ENCODE measurements at places on chromosomes 16 and 17. TPM values are rescaled to one million over a fixed set of nuclear protein-coding genes. Genes with fewer than 3 reads are reported as not detected.

Gene HSD17B1
- not detected for polyA plus RNA-seq

Gene HBM
- polyA plus RNA-seq, result 2.5 TPM

Gene DRC3
- polyA plus RNA-seq, result not detected

Gene ADGRG1
- polyA plus RNA-seq, result 784 TPM

DNA sequence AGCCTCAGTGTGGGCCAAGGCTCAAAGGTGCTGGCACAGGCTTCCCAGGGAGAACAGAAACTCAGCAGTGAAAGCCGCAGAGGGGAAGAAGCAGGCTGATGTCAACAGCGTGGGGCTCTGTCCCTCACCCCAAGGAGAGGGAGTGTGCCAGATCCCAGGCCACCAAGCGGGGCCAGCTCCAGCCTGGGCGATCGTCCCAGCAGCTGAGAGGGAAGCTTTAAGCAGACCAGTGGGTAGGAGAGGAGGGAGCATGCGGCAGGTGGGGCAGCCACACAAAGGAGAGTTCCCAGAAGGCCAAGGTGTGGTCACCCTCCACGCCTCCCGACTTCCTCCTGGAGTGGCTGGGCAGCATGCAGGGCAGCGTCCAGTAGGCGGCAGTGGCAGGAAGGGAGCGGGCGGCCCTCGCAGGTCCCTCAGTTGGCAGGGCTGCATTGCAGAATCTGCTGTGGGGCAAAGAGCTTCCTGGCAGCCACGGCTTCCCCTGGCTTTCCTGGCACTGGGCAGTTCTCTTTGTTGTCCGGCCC is 6.0 kb downstream of the SYNGR2 start:
- H3K4me3 ChIP-seq, result no peak overlapping the region
- H3K27ac ChIP-seq, result no peak overlapping the region
- peaks cover 3% of the 10 kb centered on the region for H3K27me3 ChIP-seq
- H3K36me3 ChIP-seq, result no peaks in the 10 kb centered on the region

DNA sequence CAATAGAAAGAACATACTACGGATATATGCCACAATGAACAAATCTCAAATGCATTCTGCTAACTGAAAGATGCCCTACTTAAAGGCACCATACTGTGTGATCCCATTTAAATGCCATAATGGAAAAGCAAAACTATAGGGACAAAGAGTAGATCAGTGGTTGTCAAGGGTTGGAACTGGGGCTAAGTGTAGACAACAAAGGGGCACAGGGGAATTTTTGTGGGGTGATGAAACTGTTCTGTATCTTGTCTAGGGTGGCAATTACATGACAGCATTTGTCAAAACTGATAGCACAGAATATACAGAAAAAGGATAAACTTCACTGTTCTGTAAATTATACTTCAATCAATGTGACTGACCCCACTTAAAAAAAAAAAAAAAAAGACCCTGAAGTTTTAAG is 17.7 kb downstream of the GFOD2 start:
- H3K27ac ChIP-seq, result peak overlapping the region; percentile 1
- no peaks in the 10 kb centered on the region for H3K27me3 ChIP-seq
- H3K4me1 ChIP-seq, result peaks cover 25% of the 10 kb centered on the region

DNA sequence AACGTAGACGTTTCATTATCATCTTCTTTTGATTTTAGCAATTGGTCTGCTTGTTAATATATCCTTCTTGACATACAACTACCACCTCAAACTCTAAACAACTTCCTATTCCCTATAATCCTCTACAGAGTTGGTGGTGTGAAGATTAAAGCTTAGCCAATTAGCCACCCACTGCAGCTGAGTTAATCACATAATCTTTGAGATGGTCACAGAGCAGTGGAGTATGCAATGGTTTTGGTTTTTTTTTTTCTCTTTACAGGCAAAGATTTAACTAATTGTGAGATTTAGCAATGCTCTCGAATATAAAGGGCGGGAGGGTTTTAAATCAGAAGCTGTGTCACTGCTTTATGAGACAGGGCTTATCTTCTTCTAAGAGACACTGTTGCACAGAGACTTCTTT is 37.0 kb downstream of the STX8 start:
- H3K36me3 ChIP-seq, result peaks cover 21% of the 10 kb centered on the region
- H3K4me3 ChIP-seq, result no peak overlapping the region
- H3K27me3 ChIP-seq, result no peaks in the 10 kb centered on the region

GRCh38 chr16:26204138-26204537 is 512.4 kb downstream of the HS3ST4 start:
- H3K27ac ChIP-seq, result no peak overlapping the region
- H3K4me1 ChIP-seq, result no peaks in the 10 kb centered on the region
- DNase-seq, result no peak
- H3K36me3 ChIP-seq, result no peaks in the 10 kb centered on the region
- no peaks in the 10 kb centered on the region for H3K27me3 ChIP-seq

DNA sequence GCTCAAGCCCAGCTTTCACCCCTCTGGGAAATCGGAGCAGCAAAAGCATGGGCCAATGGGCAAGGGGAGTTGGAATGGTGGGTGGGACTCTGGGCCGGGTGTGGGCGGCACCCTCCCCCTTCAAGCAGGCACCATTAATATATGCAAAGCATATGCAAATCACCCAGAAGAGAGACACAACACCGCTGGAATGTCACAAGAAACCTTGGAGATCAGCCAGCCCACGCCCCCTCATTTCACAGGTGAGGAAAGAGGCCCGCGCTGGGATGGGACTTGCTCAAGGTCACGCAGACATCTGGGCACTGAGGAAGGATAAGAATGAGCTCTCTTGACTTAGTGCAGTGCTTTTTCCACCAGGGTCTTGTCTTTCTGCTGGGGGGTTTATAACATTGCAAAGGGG is 4.8 kb downstream of the SRCIN1 start:
- peaks cover 10% of the 10 kb centered on the region for H3K27me3 ChIP-seq
- DNase-seq, result no peak
- H3K4me3 ChIP-seq, result no peak overlapping the region
- no peak overlapping the region for H3K27ac ChIP-seq
- H3K4me1 ChIP-seq, result peaks cover 4% of the 10 kb centered on the region
- H3K36me3 ChIP-seq, result no peaks in the 10 kb centered on the region

- DNase-seq, result no peak
- H3K4me3 ChIP-seq, result peak overlapping the region; percentile 99
- peaks cover 60% of the 10 kb centered on the region for H3K4me1 ChIP-seq
- H3K27me3 ChIP-seq, result peaks cover 11% of the 10 kb centered on the region
- H3K27ac ChIP-seq, result peak overlapping the region; percentile 99
Observed at GRCh38 chr16:21953541-21953902, 361 bp downstream of the UQCRC2 start.

DNA sequence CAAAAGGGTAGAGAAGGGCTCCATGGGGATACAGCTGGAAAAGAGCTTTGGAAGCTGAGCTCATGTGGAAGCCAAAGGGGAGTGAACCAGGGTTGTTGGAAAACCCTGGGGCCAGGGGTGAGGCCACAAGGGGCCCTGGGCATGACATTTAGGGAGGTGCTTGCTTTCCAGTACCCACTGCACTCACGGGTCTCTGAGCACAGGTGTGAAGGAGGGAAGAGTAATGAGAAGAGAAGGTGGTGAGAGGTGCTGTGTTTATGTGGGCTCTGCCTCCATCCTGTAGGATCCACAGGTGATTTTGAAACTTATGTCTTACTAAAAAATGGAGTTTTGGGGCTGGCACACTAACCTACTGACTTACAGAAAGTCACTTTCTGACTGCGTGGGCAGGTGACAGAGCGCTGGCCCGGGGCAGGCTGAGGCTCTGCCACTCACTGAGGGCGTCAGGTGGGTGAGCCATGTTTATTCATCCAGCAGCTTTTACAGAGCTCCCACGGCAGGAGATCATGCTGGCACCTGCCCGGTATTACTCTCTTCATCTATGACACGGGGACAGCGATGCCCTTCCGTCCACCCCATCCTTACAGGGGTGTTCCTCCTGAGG is 18.9 kb downstream of the KSR1 start:
- H3K36me3 ChIP-seq, result no peaks in the 10 kb centered on the region
- peaks cover 3% of the 10 kb centered on the region for H3K27me3 ChIP-seq
- DNase-seq, result no peak
- peaks cover 86% of the 10 kb centered on the region for H3K4me1 ChIP-seq

DNA sequence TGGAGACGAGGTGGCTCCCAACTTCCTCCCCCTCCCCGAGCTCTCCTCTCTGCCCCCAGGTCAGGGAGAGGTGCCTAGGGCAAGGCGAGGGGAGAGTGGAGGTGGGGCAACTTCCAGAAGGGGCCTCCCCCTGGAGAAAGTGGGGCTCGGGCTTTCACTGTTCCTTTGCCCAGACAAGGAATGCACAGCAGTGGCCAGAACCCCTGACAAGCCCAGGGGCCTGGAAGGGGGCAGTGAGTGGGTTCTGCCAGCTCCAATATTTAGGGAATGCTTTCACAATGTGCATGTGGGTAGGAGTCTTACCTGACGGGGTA is 11.7 kb upstream of the SP2 start:
- H3K4me3 ChIP-seq, result no peak overlapping the region
- no peaks in the 10 kb centered on the region for H3K36me3 ChIP-seq
- H3K4me1 ChIP-seq, result peaks cover 11% of the 10 kb centered on the region
- no peak overlapping the region for H3K27ac ChIP-seq

DNA sequence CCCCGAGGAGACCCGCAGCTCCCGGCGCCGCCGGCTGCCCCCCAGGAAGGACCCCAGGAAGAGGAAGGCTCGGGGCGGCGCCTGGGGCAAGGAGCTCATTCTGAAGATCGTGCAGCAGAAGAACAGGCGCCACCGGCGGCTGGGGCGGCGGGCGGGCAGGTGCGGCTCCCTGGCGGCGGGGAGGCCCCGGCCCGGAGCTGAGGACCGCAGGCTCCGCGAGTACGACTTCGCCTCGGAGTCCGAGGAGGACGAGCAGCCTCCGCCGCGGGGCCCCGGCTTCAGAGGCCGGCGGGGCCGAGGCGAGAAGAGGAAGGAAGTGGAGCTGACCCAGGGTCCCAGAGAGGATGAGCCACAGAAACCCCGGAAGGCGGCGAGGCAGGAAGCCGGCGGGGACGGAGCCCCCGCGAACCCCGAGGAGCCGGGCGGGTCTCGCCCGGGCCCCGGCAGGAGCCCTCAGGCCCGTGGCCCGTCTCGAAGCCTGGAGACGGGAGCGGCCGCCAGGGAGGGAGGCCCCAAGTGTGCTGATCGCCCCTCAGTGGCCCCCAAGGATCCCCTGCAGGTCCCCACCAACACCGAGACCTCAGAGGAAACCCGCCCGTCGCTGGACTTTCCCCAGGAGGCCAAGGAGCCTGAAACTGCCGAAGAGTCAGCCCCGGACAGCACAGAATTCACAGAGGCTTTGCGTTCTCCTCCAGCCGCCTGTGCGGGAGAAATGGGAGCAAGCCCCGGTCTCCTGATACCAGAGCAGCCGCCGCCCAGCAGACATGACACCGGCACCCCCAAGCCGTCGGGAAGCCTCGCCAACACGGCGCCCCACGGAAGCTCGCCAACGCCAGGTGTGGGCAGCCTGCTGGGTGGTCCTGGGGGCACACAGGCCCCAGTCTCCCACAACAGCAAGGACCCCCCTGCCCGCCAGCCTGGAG is 22.3 kb upstream of the ZFPM1 start:
- H3K4me1 ChIP-seq, result peaks cover 14% of the 10 kb centered on the region
- no peaks in the 10 kb centered on the region for H3K36me3 ChIP-seq
- H3K4me3 ChIP-seq, result peak overlapping the region; percentile 79
- peak; percentile 64 for DNase-seq
- no peaks in the 10 kb centered on the region for H3K27me3 ChIP-seq

GRCh38 chr17:74145756-74146155 is 57.7 kb upstream of the RPL38 start:
- H3K27me3 ChIP-seq, result peaks cover 4% of the 10 kb centered on the region
- H3K27ac ChIP-seq, result no peak overlapping the region
- H3K36me3 ChIP-seq, result peaks cover 7% of the 10 kb centered on the region
- no peaks in the 10 kb centered on the region for H3K4me1 ChIP-seq
- H3K4me3 ChIP-seq, result no peak overlapping the region
- DNase-seq, result no peak

GRCh38 chr17:28760601-28761562 is 17.1 kb downstream of the TRAF4 start:
- no peak for DNase-seq
- no peaks in the 10 kb centered on the region for H3K27me3 ChIP-seq
- H3K36me3 ChIP-seq, result peaks cover 23% of the 10 kb centered on the region
- H3K4me1 ChIP-seq, result peaks cover 5% of the 10 kb centered on the region

DNA sequence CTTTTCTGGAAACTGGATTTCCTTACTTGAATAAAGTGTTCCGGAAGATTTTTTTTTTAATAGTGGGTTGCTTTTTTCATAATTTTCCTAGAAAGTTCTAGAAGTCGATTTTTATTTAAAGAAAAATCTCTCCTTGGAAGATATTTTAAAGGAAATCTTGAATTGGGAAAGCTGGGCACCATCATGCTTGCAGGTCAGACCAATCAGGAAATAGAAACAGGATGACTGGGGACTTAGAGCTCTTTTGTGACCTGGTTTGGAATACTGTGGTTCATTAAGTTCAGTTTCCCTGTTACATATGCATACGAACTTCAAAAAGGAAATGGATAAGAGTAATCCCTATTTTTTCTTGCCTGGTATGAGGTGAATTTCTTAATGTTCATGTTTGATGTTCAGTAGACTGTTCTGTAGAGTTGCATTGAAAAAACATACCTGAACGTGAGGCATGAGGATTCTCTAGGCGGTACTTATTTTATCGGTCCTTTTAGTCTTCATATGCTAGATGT is 1.2 kb downstream of the NFATC3 start:
- H3K27me3 ChIP-seq, result no peaks in the 10 kb centered on the region
- no peak for DNase-seq
- H3K4me1 ChIP-seq, result peaks cover 73% of the 10 kb centered on the region
- peak overlapping the region; percentile 93 for H3K27ac ChIP-seq
- H3K36me3 ChIP-seq, result no peaks in the 10 kb centered on the region

DNA sequence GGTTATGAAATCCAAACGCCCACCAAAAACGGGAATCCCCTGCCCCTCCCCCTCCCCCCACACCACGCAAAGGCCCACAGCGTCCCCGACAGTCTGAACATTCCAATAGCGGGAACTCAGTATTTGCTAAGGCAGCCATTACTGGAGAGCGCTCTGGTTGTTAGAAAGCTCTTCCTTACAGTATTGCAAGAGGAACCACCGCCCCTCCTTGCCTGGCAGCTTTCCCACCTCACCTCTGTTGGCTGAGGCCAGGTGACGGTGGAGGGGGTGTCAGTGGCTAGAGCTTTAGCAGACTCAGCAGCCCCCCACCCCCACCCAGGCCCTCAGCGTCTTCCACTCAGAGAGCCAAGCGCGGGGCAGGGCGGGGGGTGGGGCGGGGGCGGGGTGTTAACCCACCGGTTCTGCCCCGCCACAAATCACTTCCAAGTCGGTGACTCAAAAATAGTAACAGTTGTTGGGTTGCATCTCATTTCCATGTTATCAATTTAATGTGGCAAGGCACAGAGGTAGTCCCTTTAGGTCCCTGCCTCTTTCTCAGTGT is 2.2 kb upstream of the PLEKHH3 start:
- no peak for DNase-seq
- peak overlapping the region; percentile 29 for H3K27ac ChIP-seq
- peak overlapping the region; percentile 91 for H3K4me3 ChIP-seq
- H3K36me3 ChIP-seq, result no peaks in the 10 kb centered on the region
- peaks cover 56% of the 10 kb centered on the region for H3K4me1 ChIP-seq
